Stimulated activated CD8-positive, alpha-beta memory T cell treated with anti-CD3 and anti-CD28 coated beads, Interleukin-4, amount 100 ng/mL, for 48 hours (primary cell): ENCODE measurements at places on chromosomes 13 and 19.

GRCh38 chr19:17671906-17672305 is 16.2 kb downstream of the UNC13A start:
- DNase-seq = peak; percentile 40

GRCh38 chr13:78562237-78562889 is 41.0 kb downstream of the POU4F1 start:
- no peak for DNase-seq

- peak; percentile 71 for DNase-seq
These were observed 4.5 kb upstream of the ARHGAP45 start for GRCh38 chr19:1062387-1063029.

GRCh38 chr19:5470264-5470671 is 15.1 kb downstream of the ZNRF4 start:
- no peak for DNase-seq

DNA sequence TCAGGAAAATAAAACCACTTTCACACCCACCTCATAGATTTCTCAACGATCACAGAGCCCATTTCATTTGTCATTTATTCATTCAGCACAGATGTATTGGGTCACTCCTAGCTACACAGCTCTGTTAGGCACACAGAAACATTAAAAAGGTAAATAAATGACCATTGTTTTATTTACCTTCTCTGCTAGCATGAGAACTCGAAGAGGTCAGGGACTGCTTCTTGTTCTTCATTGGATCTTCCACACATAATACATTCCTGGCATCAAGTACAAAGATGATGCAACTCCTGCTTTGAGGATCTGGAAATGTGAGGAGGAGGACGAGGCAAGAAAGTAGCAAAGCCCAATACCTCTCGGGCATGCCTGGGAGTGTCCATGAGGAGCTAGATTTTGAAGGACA is 168.1 kb downstream of the RBM26 start:
- DNase-seq = no peak

GRCh38 chr19:58450856-58451357 is 515 bp upstream of the ZNF324B start:
- DNase-seq = no peak

- DNase-seq = no peak
These were observed 65.2 kb downstream of the DACH1 start for GRCh38 chr13:71801781-71802180.

DNA sequence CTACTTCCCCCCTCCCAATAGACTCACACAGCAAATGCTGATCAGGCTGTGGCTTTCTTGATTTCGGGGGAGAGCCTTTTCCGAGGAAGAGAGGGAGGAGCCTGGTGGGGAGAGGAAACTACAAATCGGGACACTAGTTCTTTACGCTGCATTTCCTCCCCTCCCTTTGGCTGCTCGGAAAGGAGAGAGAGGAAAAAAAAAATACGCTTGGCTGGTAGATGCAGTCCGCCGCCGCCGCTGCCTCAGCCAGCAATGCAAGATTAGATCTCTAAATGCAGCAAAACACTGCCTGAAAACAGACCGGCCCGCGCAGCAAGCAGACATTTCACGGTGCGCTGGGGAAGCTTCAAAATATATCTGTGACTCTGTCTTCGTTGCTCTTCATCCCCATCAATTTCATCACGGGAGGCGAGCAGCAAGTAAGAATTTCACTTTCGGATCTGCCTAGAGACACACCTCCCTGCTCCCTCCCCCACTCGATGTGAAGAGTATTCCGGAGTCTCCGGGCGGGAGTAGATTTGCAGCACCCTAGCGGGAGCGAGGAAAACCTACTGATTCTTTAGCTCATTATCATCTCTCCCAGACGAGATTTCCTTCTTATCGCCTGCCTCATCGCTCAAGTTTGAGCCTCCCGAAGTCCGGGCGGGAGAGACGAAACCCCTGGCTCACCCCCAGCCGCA is at the start of gene PCDH17:
TSS of gene PCDH17 (plus strand) at position 149 of the 680 bp plus-strand sequence. CDS start 803 bp downstream, outside the sequence.
- DNase-seq = peak; percentile 22

DNA sequence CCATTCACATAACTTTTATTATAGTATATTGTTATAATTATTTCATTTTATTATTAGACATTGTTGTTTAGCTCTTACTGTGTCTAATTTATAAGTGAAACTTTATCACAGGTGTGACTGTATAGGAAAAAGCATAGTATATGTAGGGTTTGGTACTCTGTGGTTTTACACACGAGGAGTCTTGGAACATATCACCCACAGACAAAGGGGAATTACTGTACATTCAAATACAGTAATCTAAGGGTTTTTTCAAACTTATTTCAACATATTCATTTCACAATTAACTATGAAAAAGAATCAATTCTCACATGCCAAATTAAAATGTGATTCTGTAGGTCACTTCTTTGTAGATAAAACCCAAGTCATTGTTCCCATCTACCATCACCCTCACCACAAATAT is 46.0 kb downstream of the RBM26 start:
- DNase-seq = no peak

DNA sequence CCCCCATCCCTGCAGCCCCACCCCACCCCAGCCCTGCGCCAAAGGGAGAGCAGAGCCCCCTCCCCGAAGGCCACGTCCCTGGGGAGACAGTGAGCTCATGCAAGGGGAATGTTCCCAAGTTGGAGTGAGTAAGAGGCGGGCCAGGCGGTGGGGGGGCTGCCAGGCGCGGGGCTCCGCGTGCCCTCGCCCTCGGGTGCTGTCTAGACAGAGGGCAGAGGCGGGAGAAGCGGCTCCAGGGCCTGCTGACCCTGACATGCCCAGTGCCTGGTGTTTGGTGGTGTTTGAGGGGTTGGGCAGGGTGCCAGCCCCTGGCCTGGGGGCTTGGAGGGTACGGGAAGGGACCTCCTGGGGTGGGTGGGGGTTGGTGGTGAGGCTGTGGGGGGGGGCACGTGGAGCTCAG is 1.0 kb downstream of the FSTL3 start:
- DNase-seq = no peak

DNA sequence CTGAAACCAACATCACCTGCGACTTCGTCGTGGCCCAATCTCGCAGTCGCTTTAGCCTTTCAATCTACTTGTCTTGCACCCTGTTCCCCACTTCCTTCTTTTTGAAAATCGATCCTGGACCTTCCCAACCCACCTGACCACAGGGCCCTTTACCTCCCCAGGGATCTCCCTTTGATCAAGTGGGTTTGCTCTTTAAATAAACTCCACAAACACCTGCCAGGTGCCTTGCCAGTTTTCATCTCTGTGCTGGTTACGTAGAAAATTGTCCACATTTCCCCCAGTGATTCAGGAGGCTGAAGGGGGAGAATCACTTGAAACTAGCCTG is 14.5 kb upstream of the RAB20 start:
- DNase-seq = no peak

DNA sequence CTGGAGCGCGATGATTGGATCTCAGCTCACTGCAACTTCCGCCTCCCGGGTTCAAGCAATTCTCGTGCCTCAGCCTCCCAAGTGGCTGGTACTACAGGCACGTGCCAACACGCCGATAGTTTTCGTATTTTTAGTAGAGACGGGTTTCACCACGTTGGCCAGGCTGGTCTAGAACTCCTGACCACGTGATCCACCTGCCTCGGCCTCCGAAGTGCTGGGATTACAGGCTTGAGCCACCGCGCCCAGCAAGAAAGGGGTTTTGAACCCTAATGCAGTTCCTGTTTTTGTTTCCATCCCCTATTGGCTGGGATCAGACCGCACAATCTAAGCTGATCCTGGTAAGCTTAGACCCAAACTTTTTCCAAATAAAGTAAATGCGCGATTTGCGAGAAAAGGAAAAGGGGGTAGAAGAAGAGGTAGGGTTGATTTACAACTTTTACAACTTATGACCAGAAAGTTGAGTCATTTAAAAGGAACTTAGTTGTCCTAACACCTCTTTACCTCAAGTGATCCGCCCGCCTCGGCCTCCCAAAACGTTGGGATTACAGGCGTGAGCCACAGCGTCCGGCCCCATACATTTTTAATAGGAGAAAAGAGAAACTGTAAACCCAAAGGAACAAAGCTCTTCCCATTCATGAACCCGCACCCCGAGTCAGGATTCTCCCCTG is 764 bp downstream of the ZNF626 start:
- no peak for DNase-seq

DNA sequence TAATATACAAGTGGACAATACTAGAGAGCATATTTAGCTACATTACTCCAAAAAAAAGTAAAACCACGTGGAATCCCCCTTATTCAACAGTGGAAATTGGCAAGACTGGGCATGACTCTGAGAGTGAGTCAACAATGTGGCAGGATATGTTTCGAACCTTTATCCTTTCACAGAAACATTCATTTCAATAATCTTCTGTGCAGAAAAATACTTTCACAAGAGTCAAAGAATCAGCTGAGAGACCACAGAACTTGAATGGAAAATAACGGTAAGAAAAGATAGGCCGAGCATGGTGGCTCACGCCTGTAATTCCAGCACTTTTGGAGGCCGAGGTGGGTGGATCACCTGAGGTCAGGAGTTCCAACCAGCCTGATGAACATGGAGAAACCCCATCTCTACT is 25.1 kb upstream of the CD70 start:
- DNase-seq = no peak

- DNase-seq = no peak
These were observed 8.9 kb upstream of the MAB21L1 start for GRCh38 chr13:35485424-35485823.

GRCh38 chr19:56400485-56400884 is 3.6 kb upstream of the ZNF583 start:
- DNase-seq = no peak

DNA sequence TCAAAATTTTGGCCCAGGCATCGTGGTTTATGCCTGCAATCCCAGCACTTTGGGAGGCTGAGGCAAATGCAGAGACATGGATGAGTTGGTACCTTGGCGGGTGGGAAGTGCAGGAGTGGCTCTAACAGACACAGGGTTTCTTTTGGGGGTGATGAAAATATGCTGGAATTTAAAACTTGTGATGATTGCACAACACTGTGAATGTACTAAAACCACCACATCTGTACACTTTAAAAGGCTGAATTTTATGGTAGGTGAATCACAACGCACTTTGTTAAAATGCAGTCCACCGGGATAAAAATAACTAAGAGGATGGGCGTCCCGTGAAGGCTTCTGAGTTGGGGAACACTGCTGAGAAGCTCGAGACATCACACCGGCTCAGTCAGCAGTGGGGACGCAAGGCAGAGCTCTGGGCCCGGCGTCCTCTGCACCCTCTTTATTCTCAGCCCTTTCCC is 47.1 kb downstream of the MLLT1 start:
- no peak for DNase-seq

- no peak for DNase-seq
These were observed 5.5 kb upstream of the CYP4F3 start for GRCh38 chr19:15635016-15635805.

DNA sequence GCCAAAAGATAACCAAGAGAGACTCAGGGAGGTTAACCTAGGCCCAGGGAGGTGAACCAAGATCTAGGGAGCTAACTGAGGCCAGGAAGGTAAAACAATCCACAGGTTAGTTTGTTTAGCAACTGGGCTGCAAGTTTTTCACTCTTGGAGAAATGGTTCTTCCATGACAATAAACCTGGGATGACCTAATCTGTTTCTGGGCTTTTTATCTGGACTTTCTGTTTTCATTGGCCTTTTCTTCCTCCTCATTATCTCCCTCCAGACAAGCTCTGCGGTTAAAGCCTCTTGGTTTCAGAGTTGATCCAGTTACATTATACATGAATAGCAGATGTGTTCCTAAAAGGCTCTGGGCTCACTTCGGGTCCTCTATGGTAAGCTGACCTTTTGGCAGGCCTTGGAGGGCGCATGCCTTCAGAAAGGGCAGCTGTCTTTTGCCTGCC is 44.2 kb downstream of the PCDH8 start:
- DNase-seq = no peak

DNA sequence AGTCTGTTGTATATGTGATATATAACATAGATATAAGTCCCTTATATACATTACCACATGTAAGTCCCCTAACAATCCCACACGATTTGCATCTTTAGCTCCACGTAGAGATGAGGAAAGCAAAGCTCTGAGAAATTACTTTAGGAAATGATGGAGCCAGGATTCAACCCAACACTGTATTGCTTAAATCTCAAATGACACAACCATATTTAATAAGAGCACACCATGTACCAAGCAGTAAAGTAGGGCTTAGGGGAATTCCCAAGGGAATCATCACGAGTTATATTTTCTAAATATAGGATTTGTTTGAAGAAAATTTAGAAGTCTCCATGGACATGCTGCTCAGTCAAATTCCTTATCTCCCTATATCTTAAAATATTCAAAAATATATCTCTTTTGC is 61.3 kb upstream of the POMP start:
- no peak for DNase-seq

GRCh38 chr19:47427241-47428176 is 8.2 kb upstream of the MEIS3 start:
- DNase-seq = peak; percentile 88

DNA sequence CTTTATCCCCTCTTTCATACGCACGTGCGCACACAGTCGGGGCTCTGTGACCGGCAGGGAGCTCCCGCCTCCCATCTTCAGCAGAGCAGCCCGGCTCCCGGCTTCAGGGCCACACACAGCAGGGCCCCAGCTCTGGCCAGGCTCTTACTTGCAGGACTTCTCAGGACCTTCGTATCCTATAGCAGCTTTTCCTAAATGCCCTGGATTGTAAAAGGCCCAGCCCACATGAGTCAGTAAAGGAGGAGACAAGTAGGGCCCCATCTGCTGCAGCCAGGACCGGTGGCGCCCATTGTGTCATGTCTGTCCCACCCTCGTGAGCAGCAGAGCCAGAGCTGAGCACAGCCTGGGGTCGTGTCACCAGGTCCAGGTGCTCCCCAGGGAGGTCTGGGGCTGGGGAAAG is 107.6 kb upstream of the VSTM2B start:
- no peak for DNase-seq

DNA sequence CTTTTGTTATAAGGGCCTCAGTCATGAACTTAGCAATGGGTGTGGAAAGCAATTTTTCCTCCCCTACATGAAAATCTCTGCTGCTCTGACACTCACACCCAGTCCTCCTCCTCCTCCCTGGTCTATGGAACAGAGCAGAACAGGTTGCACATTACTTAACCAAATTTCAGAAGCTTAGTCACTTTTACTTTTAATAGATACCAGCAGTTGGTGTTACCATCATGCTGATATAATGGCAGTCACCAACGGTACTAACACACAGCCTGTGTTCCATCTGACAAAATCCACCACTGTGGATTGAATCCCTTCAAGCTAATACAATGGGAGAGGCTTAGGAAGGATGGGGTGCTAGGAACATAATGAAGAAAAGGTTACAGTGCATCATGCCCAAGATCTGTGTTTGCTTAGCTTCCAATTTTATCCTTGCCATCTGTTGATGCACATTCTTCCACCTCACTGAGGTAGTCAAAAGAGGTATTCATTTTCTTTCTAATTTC is 9.8 kb downstream of the TPT1 start:
- DNase-seq = no peak

- DNase-seq = no peak
These were observed 13.2 kb downstream of the KLHL26 start for GRCh38 chr19:18650021-18650390.

GRCh38 chr19:52244021-52244420 is 25.4 kb upstream of the ZNF766 start:
- no peak for DNase-seq

GRCh38 chr13:77533875-77534788 is 1.4 kb upstream of the SCEL start:
- no peak for DNase-seq
